Fibroblast of mammary gland (primary cell): ENCODE measurements at places on chromosomes 11 and 22.

DNA sequence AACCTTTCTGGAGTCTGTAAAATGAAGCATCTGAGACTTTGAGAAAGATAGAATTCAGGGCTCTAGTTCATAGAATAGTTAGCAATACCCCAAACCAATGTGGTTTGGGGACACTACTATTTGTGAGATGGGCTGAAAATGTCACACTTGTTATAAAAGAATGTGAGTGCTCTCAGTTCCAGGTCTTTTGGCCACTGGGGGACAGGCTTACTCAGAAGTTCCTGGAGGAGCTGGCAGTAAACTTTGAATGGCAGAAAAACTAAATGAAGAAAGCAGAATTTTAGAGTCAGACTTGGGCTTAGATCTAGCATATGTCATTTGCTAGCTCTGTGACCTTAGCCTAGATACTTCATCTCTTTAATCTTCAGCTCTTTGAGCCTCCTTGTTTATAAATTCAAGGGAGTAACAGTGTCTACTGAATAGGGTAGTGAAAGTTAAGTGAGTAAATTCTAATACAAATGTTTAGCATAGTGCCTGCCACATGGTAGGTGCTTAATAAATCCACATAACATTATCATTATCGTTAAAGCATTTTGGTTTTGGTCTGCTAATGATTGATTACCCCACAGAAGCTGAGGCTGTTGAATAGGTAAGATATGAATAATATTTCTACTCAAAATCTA, 3.7 kb downstream of the LYVE1 start:
- peak; percentile 23 for DNase-seq

DNA sequence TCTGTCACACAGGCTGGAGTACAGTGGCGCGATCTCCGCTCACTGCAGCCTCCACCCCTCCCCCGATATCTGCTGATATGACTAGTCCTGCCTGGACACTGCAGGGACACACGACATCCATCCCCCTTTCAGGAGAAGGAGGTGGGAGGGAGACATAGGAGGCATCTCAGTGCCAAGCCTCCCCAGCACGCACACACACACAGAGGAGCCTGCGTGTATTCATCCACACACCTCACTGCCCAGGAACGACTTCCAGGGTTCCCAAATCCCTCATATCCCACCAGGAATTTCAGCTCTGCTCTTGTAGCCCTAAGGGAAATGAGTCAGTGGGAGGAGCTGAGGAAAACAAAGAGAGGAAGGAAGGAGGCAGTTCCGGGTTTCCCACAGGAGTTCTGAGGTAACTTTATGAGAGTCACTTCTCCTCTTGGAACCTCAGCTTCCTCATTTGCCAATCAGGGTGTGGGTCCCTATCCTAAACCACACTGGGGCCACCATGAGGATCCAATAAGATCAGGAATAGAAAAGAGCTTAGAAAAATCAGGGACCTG, 37.2 kb upstream of the ACER3 start:
- DNase-seq: peak; percentile 79

- DNase-seq: no peak
Measured at GRCh38 chr11:64674774-64675173, 48.2 kb downstream of the NRXN2 start.

DNA sequence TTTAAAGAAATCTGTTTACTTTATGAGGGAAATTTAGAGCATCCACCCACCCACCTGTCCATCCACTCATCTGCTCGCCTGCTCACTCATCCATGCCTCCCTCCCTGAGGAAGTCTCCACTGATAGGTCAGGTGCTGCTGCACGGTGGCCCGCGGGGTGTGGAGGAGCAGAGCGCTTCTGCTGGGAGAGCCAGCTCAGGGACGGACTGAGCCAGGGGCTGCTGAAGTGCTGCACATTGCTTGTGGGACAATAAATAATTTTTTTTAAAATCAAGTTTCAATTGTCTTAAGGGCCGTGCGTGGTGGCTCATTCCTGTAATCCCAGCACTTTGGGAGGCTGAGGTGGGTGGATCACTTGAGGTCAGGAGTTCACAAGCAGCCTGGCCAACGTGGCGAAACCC, 148.9 kb downstream of the TBC1D22A start:
- DNase-seq: no peak

DNA sequence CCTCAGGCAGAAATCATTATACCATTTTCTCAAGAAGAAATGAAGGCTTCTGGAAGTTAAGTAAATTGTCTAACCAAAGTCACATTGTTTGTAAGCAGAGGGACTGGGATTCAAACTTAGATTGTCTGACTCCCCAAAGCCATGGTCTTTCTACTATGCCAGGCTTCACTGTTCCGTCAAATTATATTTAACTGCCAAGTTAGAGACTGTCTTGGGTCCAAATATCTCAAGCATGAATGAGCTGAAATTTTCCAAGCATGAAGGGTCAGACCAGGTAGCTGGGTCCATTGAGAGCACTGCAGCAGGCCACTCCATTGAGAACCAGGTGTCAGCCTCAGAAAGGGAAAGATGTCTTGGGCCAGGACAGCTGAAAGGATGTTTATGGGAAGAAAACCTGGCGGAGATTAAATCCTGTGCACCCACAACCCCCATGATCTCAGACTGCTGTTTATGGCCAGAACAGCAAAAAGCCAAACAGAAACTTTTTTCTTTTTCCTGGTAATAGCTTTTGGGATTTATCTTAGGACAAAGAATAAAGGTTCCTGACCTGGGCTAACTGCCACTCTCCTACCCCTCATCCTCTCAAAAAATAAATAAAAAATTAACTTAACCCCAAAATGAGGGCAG, 612.3 kb downstream of the INSC start:
- no peak for DNase-seq
